ENCODE measurements at places on chromosomes 12 and 14.

GRCh38 chr12:74816398-74817175 is 279.0 kb downstream of the ATXN7L3B start:
- no peak for DNase-seq

- no peak for DNase-seq
Observed at GRCh38 chr14:41146391-41146790, 460.3 kb upstream of the LRFN5 start.

GRCh38 chr12:109053382-109054123 is 1.2 kb downstream of the USP30 start:
- DNase-seq, result no peak

- DNase-seq, result no peak
Observed at GRCh38 chr14:36222952-36223468, 46.5 kb upstream of the PTCSC3 start.

GRCh38 chr12:95674631-95675030 is 115.9 kb downstream of the NTN4 start:
- DNase-seq, result no peak

- DNase-seq, result peak; percentile 34
Observed at GRCh38 chr12:6955108-6956020, 4.2 kb downstream of the PTPN6 start.

DNA sequence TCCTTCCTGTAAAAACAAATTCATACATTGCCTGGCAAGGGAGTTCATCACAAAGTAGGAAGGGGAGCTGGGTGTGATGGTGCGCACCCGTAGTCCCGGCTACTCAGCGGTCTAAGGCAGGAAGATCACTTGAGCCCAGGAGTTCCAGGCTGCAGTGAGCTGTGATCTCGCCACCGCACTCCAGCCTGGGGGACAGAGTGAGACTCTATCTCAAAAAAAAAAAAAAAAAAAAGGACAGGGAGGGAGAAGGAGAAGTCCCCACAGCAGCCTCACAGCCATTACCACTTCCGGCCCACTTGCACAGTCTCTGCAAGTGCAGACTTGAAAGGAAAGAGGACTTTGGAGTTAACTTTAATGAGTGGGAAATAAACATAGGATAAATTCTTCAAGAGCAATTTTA is 121.0 kb downstream of the FBXL14 start:
- DNase-seq, result peak; percentile 70

- no peak for DNase-seq
Observed at GRCh38 chr14:97713023-97713422, 915.8 kb downstream of the VRK1 start.
